ENCODE measurements at places on chromosomes 2 and 18.

GRCh38 chr2:67625178-67625577 is 228.0 kb downstream of the ETAA1 start:
- DNase-seq, result no peak

- DNase-seq, result no peak
Observed at GRCh38 chr2:150494234-150494945, 6.9 kb upstream of the RND3 start.

DNA sequence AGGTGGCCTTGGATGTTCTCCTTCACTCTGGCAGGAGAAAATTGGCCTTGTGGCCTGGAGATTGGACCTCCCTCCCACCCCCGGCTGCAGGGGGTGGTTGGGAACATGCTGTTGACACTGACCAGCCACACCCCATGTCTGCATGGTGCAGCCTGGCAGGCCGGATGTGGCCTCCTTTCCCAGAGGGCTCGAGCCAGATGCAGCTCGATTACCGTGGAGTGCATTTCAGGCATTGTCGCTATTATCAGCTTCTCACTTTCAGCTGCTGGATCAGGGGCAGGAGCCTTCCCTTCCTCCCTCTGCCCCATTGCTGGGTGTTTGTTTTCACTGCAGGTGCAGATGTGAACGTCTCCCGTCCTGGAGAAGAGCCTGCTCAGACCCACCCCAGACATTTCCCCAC is 211.0 kb upstream of the SIX2 start:
- no peak for DNase-seq

- DNase-seq, result no peak
Observed at GRCh38 chr2:50727636-50728339, 304.1 kb downstream of the NRXN1 start.

GRCh38 chr18:35519148-35519899 is 21.6 kb upstream of the INO80C start:
- no peak for DNase-seq

GRCh38 chr2:229714736-229715541 is 584 bp upstream of the DNER start:
- no peak for DNase-seq

DNA sequence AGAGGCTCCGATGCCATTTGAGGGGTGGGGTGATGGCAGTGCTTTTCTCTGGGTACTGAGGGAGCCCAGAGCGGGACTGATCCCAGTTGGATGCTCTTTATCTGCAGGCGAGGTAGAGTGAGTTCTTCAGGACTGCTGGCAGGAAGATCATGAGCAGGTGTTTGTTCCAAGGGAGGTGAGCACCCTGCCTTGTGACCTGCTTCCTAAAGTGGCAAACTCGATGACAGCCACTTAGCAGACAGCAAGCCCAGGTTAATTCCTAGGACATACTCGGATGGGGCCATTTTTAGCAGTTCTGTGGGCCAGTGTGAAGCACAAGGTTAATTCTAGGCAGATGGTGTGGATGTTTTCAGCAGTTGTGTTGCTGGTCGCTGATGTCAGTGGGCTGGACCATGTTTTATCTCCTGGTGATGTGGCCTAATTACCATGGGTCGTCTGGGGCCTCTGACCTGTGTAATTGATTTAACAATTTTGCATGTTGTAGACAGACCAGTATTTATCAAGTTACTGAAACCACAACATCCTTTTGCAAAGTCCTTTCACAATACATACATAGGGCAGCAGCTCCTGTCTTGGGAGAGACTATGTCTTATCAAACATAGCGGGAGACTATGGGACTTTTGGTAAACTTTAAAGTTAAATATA is 4.9 kb downstream of the FKBP1B start:
- no peak for DNase-seq

DNA sequence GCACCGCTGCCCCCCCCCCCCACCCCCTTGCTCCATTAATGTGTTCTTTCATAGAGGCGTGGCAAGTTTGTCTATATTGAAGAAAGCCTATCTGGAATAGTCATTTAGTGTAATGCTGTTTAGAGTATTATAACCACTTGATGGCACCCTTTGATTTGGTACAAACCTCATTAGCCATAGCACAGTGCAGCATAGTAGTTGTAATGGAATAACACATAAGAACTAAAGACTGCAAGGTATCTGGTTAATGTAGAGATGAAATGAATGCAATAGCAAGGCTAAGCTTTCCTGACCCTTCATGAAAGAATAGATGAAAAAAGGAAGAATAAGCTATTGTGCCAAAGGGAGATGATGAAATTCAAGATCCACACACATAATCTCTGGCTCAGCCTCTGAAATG is 81.9 kb downstream of the EHBP1 start:
- no peak for DNase-seq
